ENCODE measurements at places on chromosomes 3 and 15. TPM values are rescaled to one million over a fixed set of nuclear protein-coding genes. Genes with fewer than 3 reads are reported as not detected.

The SLC15A2 gene
- total RNA-seq: 2.7 TPM

DNA sequence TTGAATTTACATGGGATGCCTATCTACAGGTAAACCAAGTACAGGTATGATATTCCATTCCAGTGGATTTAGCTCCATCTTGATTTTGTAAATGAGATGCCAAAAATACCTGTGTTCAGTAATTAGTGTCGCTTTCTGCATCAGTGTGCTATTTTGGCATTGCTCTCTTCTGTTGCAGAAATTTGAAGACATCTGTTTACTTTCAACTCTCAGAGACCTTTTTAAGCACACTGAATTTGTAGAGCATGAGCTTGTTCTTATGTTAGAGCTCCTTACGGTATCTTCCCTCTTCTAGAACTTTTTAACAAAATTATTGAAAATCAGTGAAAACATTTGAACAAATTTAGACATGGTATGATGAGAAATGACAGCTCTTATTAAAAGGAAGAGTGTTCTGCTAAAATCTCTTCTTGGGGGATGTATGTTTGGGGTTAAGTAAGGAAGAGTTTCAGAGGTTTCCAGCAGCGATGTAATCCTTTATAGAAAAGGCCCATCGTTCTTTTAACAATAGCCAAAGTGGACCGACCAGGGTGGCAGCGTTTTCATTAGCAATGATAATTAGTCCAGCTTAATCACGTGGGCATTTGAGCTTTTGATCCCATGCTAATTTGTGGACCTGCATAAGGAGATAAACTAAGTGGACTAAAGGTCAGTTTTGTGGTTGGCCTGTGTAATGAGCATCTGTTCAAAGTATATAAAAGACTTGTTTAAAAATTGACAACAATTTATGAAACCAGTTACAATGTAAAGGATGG lies 385.4 kb downstream of the PTPRG start:
- DNase-seq: no peak

The CADM2 gene
- total RNA-seq: 0.96 TPM

DNA sequence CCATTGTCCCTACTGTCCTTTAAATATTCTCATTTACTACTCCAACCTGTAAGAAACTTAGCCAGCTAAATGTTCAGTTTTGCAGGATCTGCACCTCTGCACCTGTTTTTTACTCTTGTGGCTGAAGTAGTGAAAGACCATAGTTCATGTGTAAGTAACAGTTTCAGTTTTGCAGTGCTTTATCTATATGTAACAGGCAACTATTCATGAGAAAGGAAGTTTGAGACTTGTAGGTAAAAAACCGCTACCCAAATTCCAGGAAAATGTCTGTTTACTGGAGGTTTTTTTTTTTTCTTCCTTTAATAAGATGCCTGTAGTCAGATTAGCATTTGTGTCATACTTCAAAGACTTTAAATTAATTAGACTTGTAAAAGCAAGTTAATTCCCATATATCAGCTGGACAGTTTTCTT lies 25.4 kb upstream of the MBNL1 start:
- DNase-seq: no peak

GRCh38 chr15:67446449-67446848 lies 74.5 kb upstream of the C15orf61 start:
- no peak for DNase-seq

The IL16 gene
- 395 TPM for total RNA-seq

DNA sequence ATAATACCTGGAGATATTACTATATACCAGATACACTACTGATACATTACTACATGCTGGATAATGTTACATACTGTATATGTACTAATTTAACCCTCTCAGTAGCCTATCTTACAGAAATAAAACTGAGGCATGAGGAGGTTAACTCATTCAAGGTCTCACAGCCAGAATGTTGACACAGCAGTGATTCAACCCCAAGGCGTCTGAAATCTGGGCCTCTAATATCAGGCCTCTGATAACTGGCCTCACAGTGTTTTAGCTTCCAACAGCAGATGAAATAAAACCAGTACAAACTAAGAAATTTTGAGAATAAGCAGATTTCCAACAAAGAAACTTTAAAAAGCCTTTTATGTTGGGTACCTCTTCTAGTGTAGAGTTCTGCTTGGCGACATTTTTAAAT lies 23.4 kb downstream of the DZIP1L start:
- DNase-seq: no peak

GRCh38 chr3:158205994-158206393 lies 96.1 kb downstream of the RSRC1 start:
- no peak for DNase-seq

The HIGD2B gene
- total RNA-seq: not detected

- DNase-seq: no peak
These were observed 46.2 kb downstream of the ADAMTSL3 start for GRCh38 chr15:83700082-83700481.

GRCh38 chr3:194028434-194029004 lies 107.4 kb upstream of the HES1 start:
- DNase-seq: no peak

- DNase-seq: no peak
These were observed 212.9 kb upstream of the LRRN1 start for GRCh38 chr3:3586336-3586735.

Measured in naive thymus-derived CD8-positive, alpha-beta T cell (primary cell).